HCT116 (cell line): ENCODE measurements at places on chromosomes 5 and 9.

DNA sequence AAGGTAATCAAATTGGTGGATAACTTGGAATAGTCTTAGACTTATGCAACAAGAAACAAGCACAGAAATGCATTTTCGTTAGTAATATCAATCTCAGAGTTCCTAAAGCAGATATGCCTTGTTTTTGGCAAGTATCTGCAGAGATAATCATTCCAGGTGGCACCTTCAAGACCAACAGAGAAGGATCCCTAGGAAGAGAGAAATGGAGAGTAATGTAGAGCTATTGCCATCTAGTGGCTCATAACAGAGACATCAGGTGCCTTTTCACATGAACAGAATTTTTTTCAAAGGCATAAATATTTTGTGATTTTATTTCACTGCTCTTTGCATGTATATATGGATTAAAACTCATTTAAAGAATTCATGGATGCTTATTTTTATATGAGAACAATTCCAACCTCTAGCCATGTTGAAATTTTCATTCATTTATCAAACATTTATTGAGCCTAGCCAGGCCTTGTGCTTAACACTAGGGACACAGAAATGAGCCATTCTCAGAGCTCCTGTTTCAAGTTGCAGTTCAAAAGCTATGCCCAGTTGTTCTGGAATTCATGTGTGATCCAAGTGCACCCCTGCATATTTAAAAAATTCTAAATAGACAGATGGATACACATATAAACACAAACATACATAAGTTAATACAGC lies 117.5 kb upstream of the OR13F1 start:
- peak; percentile 22 for DNase-seq

GRCh38 chr9:90665072-90665471 lies 22.4 kb upstream of the DIRAS2 start:
- no peak for DNase-seq

DNA sequence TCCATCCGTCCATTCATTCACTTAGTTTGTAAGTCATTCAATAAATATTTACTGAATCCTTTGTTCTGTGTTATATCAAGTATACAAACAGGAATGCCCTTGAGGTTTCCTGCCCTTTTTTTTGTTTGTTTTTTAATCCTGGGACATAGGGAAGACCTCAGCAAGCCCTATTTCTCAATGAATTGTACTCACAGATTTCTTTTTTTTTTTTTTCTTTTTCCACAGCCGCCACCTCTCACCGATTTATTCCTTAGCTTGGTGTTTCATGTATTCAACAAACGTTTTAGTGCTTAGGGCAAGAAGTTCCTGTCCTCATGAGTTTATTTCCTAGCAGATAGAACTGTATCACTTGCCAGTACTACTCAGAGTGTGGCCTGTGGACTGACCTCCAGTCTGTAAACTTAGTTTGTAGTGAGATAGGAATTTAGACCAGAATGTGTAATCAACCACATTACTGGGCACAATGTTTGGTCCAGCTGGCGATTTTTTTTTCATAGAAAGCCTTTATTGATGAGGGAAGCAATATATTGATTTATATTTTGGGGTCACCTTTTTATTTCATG lies 35.4 kb upstream of the C5orf47 start:
- DNase-seq, result no peak

DNA sequence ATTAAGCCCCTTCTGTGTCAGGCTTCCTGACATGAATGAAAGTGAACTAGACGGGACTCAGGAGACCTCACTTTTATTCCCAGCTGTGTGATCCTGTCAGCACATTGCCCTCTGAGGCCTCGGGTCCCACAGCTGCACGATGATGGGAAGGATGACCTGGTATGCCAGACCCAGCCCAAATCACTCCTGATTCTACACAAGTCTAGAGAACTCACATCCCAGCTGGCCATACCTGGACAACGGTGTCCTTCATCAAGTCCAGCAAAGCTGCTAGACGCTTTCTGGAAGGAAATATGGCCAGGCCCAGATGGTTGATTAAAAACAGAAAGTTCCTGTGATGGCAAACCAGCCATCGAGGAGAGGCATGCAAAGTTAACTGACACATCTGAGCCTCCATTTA lies 118.0 kb upstream of the FSTL4 start:
- no peak for DNase-seq

GRCh38 chr5:1405539-1406530 lies 39.4 kb downstream of the SLC6A3 start:
- no peak for DNase-seq
